ENCODE measurements at places on chromosomes 16 and 17.

DNA sequence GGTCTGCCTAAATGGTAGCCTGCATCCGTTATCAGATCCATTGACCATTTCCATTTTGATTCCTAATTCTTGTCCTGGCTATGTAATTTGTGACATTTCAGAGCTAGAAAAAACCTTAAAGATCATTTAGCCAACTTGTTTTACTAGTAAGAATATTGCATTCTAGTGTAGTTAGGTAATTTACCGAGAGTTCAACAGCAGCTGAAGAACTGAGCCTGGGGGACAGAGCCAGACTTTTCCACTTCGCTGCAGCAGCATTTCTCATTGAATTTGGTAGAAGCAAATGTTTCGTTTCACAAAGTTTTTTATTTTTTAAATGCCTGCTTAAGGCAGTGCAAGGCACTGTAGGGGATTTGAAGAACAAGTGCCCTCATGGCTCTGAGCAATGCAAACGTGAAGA, 59.2 kb upstream of the MARCHF10 start:
- DNase-seq = no peak

DNA sequence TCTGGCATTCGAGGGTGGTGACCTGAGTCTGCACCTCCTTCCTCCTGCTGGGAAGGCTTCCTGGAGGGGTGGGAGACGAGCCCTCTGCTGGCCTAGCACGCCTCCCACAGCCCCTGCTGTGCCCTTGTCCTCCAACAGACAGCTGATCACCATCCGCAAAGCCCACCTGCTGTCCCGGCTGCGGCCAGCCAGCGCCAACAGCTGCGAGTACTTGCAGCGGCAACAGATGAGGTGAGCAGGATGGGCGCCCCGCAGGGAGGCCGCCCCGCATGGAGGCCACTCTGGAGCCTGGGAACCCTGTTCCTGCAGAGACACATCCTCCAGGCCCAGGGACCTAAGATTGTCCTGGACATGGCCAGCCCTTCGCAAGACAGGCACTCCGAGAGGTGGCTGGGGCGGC, 21.6 kb downstream of the UBALD1 start:
- DNase-seq = peak; percentile 78

DNA sequence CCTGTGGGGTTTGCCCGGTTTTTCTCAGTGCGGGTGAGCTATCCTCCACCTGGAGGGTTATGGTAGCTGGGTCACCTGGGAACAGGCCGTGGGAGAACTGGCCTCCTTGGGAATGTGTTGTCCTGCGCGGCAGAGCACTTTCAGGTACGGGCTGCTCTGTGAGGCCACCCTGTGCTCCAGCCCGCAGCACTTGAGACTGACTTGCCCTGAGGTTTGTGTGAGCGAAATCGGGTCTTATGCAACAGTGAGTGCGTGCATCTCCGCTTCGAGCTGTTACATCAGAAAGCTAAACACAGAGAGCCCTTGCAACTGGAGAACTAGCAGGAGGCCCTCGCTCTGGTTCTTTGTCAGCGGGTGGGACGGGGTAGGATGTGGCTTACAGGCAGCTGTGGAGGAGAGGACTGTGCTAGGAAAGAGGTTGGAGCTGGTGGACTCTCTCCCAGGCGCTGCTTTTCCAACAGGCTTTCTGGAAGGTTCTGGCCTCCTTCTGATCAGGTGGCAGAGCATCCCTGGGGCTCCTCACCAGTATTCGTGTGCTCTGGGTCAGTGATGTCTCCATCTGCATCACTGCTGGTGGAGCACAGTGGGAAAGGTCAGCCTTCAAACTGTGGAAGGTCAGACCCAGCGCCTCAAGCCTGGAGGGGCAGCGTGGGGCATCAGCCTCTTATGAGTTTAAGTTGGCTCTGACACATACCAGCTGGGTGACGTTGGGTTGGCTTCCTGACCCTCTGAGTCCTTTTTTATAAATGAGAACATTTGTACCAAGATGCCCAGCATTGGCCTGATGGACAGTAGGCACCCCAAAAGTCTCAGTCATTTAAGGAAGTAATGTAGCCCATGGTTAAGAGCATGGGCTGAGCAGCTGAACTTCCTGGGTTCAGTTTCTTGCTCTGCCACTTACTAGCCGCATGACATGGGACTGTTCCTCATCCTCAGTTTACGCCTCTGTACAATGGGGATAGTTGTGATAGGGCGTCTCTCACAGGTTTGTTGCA, 76.3 kb downstream of the KSR1 start:
- no peak for DNase-seq

- DNase-seq = no peak
Measured at GRCh38 chr17:7610641-7611040, 4.1 kb downstream of the FXR2 start.

DNA sequence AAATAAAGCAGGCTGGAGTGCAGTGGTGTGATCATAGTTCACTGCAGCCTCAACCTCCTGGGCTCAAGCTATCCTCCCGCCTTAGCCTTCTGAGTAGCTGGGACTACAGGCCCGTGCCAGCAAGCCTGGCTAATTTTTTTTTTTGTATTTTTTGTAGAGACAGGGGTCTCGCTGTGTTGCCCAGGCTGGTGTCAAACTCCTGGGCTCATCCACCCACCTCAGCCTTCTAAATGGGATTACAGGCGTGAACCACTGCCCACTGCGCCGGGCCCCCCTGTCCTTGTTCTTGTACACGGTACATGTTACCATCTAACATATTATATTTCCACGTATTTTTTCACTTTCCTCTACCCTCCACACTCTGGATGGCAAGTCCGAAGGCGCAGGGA, 3.1 kb upstream of the CDH3 start:
- no peak for DNase-seq

- DNase-seq = no peak
Measured at GRCh38 chr17:48954300-48954755, 9.7 kb upstream of the SNF8 start.

- no peak for DNase-seq
Measured at GRCh38 chr17:81722184-81723120, 10.4 kb downstream of the SLC25A10 start.

GRCh38 chr17:37551788-37552187, 57.4 kb downstream of the SYNRG start:
- DNase-seq = no peak

DNA sequence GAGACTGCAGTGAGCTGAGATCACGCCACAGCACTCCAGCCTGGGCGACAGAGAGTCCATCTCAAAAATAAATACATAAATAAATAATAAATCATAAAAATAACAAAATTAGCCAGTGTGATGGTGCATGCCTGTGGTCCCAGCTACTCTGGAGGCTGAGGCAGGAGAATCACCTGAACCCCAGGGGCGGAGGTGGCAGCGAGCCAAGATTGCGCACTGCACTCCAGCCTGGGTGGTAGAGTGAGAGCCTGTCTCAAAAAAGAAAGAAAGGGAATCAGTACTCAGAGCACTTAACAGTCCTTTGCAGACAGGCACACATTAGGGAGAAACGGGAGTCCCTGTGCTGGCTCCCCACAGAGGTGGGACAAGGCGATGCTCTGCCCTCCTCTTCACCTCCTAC, 25.1 kb downstream of the MAPK8IP3 start:
- DNase-seq = peak; percentile 13

GRCh38 chr16:54334208-54334607, 47.6 kb upstream of the IRX3 start:
- no peak for DNase-seq

GRCh38 chr17:33804401-33804800, 450.7 kb upstream of the CCL2 start:
- no peak for DNase-seq

GRCh38 chr17:71176928-71177443, 943.8 kb upstream of the SOX9 start:
- DNase-seq = no peak

DNA sequence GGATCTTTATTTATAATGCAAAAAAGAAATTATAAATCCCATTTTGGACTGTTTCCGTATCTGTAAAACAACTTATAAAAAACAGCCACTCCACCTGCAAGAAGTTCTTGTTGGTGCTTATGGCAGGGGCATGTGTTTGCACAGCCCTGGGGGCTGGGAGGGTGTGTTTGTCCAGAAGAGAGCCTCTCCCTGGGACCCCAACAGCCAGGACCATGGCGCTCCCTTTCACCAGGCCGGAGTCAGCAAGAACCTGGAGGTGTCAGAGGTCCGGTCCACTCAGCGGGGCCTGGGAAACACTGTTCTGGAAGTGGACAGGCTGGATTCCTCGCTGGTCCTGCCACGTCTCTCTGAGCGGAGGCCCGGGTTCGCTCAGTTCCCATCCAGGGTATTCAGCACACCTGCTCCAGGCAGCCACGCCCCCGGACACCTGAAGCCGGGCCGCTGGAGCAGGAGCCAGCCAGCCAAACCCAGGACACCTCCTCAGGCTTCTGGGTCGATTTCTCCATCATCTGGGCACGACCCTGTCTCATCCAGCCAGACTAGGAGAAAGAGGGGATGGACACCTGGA, 18.9 kb upstream of the GINS2 start:
- no peak for DNase-seq

GRCh38 chr17:60277258-60277657, 114.7 kb downstream of the USP32 start:
- no peak for DNase-seq

DNA sequence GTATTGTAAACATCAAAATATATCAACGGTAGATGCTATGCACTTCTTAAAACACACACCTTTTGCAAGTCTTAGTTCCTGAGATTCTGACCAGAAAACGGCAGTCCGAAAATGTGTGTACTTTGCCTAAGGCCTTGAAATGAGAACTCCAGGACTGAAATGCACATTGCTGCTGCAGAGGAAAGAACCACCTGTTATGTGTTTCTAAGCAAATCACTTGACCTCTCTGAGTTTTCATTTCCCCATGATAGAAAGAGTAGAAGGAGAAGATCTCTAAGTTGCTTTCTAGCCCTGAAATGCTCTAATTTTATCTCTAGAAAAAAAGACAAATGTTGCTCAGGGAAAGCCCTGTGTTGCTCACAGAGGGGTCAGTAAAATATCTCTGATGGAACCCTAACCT, 9.9 kb downstream of the CCDC182 start:
- no peak for DNase-seq

DNA sequence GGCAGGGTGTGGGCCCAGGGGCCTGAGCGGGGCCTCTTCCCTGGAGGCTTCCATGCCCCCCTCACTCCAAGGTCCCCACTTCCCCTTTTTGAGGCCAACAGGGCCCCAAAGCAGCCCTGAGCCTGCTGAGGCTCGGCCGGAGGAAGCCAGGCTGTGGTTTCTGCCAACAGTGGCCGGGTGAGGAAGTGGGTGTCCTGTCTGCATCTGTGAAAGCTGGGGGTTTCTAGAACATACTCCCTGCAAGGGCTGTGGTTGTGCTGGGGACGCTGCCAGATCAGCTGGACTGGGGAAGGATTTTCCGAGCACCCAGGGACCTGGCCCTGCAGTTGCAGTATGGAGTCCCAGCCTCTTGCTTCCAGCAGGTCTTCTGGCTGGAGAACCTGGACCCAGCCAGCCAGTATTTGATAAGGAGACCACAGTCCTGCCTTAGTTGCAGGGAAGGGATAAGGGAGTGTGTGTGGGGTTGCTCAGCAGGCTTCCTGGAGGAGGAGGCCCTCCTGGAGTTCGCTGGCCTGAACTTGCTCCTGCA, 15.7 kb downstream of the ADCY7 start:
- DNase-seq = no peak

DNA sequence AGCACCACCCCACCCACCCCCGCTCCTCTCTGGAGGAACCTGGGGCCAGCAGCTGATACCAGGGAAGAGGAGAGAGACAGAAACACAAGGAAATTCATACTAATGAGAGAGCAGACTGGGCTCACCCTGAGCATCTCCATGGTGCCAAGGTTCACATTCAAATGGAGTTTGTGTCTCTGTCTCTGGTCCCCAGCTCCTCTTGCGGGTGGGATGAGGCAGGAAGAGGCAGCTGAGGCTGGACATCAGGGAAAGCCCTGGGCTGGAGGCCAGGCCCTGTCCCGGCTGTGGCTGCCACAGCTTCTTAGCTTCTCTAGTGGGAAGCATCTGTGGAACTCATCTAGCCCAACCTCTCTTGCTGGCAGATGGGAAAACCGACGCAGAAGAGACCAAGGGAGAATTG, 121.5 kb downstream of the SDK2 start:
- DNase-seq = no peak

DNA sequence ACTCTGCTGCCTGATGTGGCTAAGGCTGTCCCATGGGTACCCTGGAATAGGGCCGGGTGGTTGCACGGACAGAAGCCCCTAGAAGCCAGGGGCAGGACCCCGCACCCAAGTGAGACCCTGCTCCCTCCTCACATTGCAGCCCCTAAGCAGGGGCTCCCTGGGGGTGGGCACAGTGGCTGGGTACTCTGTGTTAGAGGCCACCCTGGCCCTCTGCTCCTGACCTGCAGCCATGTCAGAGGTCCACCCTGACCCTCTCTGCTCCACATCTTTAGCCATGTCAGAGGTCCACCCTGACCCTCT, 2.1 kb downstream of the CBFA2T3 start:
- no peak for DNase-seq

GRCh38 chr16:76729525-76729924, 452.3 kb downstream of the CNTNAP4 start:
- DNase-seq = peak; percentile 13

DNA sequence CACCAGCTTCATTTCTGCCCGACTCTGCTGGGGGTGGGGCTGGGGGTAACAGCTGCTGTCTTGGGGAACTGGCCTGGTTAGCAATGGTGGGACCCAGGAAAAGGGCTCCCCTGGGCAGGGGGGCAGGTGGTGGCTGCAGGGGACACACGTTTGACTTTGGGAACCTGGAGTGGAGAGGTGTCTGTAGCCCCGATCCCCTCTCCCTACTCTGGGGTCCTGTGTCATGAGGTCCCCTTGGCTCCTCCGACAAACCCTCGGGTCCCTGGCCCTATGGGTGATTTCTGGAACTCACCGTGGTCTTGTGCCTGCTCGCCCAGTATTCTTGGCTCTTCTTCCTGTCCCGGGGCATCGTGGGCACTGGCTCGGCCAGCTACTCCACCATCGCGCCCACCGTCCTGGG, 12.0 kb downstream of the SPNS3 start:
- no peak for DNase-seq

GRCh38 chr16:59459806-59460205, 725.7 kb upstream of the GOT2 start:
- no peak for DNase-seq

- peak; percentile 98 for DNase-seq
Measured at GRCh38 chr17:59964482-59965328, at the start of gene RNFT1. Gene RNFT1, minus strand, starts transcription at chr17:59964740. Its CDS starts 77 bp downstream, at chr17:59964663.

DNA sequence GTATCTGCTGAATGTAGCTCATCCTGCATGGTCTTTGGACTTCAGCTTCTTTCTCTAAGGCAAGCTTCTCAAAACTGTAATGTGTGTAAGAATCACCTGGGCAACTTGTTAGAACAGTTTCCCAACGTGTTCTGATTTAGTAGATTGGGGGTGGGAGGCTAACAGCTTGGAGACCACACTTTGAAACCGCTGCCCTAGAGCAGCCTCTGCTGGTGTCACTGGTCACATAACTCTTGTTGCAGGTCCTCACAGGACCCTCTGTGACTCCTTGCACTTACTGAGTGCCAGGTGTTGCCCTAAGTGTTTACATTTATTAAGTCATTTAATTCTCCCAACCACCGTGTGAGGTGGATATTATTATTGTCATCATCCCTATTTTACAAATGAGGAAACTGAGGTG, 9.9 kb downstream of the SLC35G3 start:
- DNase-seq = no peak

DNA sequence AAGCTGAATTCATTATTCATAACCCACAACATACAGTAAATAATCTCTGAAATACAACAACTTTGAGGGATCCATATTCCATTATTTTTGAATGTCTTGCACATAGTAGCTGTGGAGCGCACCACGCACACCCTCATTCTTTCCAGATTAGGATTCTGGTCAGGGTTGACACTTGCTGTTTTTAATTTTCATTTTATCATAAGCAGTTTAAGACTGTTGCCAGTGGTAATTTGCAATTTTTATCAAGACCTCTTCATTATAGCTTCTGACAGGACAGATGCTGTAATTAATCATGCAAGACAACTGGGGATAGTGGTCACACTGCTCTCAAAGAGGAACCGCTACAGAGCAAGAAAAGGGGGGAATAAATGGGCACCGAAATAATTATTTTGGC, 109.7 kb downstream of the TOX3 start:
- DNase-seq = no peak
